Stimulated activated CD8-positive, alpha-beta memory T cell treated with anti-CD3 and anti-CD28 coated beads, Interleukin-7, amount 100 ng/mL, for 1 hour (primary cell): ENCODE measurements at places on chromosomes 3 and 15.

DNA sequence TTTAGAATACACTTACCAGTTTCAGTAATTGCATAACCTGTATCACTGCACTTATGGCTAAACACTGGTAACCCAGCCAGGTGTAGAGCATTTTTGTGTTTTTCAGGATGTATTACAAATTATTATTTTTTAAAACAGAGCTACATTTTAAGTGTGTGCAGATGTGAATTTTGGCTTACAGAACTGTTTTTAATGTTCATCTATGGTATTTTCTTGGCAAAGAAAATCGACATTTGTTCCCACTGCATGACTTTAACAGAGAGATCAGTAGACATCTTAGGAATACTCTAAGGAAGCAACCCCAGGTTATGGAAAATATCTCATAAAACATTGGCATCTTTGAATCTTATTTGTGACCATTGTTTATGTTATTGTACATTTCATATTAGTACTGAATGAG lies 73.3 kb downstream of the ATP13A4 start:
- no peak for DNase-seq

DNA sequence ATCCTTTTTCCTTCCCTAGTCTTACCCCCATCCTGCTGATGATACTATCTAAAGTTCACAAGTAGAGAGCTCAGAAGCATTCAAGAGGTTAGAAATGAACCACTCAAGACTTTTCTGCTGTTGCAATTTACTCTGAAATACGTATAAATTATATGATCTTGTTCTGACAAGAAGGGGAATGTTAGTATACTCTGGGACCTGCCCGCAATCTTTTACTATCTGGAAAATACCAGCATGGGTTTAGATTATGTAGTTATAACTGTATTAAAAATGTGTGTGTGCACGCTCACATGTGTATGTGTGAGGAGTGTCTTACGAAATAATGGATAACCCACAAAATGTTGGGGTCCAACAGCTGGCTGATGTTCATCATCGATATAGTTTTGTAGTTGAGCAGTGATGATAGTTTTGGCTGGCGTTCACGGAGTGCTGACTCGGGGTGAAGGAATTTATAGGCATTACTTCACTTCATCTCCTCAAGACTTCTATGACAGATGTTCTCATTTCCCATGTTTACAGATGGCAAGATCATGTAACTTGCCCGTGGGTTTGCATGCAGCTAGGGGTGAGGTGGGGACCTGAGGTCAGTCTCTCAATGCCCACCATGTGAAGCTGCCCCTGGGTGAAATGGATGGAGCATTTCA lies 297.5 kb upstream of the LYSMD4 start:
- no peak for DNase-seq

DNA sequence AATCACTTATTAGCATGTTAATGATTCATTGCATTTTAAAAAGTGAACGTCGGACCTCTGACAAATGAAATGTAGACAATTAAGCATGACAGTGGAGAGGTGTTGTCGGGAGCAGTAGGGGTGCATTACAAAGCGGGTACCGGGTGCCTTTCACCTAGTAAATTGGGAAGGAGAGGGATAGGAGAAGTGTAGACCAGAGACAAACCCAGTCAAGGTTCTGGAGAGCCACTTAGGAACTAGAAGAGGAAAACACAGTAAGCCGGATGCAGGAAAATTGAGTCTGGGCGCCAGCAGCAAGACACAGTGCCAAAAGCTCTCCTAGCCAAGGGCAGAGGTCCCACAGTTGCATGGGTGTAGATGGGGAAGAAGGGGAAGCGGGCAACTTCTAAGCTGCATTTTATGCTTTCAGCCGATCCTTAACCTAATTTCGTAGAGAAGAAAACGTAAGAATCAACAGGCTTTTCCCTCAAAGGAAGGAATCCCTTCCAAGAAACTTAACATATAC lies 3.1 kb upstream of the CERS3 start:
- DNase-seq: no peak

GRCh38 chr15:42108189-42108588 lies 13.8 kb upstream of the PLA2G4D start:
- no peak for DNase-seq

GRCh38 chr15:75723171-75723846 lies 10.7 kb upstream of the CSPG4 start:
- DNase-seq: no peak
